ENCODE measurements at places on chromosomes 2 and 18.

GRCh38 chr2:231123362-231123898 lies 1.4 kb downstream of the HTR2B start:
- no peaks in the 10 kb centered on the region for H3K27me3 ChIP-seq
- H3K27ac ChIP-seq: peak overlapping the region; percentile 97
- H3K4me1 ChIP-seq: peaks cover 7% of the 10 kb centered on the region
- H3K36me3 ChIP-seq: peaks cover 13% of the 10 kb centered on the region

GRCh38 chr2:24451805-24452501 lies 39.1 kb upstream of the NCOA1 start:
- DNase-seq: no peak
- peaks cover 2% of the 10 kb centered on the region for H3K4me1 ChIP-seq
- no peak overlapping the region for H3K4me3 ChIP-seq

DNA sequence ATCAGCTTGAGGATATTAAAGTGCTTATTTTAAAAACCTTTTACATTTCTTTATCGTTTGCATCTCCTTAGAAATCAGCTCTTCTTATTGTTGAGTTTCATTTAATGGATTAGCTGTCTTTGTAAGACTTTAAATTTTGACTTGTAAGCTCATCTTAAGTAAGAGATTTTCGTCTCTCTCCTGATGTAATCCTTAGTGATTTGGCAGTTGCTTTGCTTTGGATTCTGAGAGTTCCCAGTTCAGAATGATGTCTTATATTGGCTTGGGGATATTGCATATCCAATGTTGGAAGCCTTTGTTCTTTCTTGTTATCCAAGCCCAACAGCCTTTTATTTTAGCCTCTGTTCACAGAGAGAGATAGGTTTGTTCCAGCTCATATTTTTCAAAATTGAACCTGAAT lies 212.1 kb downstream of the ARL6IP6 start:
- H3K36me3 ChIP-seq: no peaks in the 10 kb centered on the region
- H3K27me3 ChIP-seq: no peaks in the 10 kb centered on the region
- no peak for DNase-seq
- no peaks in the 10 kb centered on the region for H3K4me1 ChIP-seq
- H3K4me3 ChIP-seq: no peak overlapping the region

- no peak overlapping the region for H3K27ac ChIP-seq
- H3K36me3 ChIP-seq: peaks cover 30% of the 10 kb centered on the region
- DNase-seq: peak; percentile 18
- H3K27me3 ChIP-seq: no peaks in the 10 kb centered on the region
- no peak overlapping the region for H3K4me3 ChIP-seq
Measured at GRCh38 chr2:199366406-199366805, 91.3 kb downstream of the SATB2 start.

Measured in mesenchymal stem cell (in vitro differentiated cells and primary cell).